ENCODE measurements at places on chromosomes 1 and 21.

- DNase-seq = no peak
Observed at GRCh38 chr21:43925096-43925481, 60.1 kb downstream of the AGPAT3 start.

GRCh38 chr21:26818906-26819305 lies 26.3 kb downstream of the ADAMTS1 start:
- no peak for DNase-seq

GRCh38 chr21:32055305-32055704 lies 182.5 kb downstream of the HUNK start:
- DNase-seq = no peak

DNA sequence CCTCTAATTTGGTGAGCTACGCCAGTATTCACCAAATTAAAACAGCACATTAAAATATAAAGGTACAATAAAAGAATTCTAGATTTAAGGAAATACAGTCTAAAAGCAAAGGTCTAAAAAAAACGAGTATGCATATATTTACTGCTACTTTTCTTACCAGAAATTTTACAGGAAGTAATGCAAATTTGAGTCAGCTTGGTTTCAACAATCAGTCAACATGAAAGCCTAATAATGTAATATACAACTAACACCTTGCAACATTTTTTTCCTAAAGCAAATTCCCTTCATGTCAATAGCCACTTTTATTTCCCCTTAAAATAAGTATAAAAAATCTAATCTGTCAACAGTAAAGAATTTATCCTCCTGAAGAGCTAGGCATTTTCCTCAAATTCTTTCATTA lies 11.9 kb downstream of the PTP4A2 start:
- DNase-seq = peak; percentile 69

DNA sequence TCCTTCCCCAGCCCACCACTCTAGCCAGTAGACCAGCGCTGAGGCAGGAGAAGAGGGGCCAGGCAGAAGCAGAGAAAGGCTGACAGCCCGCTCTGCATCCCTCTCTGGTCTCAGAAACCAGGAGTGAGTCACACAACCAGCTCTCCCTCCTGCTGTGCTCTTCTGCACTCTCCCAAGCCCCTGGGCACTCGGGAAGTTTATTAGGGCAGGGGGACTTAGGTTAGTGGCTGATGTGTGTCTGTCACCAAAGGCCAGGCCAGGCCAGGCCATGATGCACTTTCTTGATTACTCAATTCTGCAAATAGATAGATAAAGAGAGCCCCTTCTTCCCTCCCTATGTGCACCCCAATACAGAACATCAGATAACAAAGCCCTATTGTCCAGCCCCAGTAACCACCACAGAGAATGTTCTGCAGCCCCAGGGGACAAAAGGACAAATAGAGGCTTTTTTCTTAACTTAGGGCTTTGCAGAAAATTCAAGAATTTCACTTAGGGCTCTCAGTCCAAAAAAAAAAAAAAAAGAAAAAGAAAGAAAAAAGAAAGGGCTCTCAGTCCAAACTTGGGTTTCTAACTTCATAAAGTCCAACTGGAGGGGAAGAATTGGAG lies 52.9 kb upstream of the CNTN2 start:
- no peak for DNase-seq

GRCh38 chr1:67741736-67742135 lies 56.7 kb downstream of the GADD45A start:
- no peak for DNase-seq

GRCh38 chr1:156750191-156750672 lies 1.2 kb downstream of the HDGF start:
- DNase-seq = peak; percentile 51

DNA sequence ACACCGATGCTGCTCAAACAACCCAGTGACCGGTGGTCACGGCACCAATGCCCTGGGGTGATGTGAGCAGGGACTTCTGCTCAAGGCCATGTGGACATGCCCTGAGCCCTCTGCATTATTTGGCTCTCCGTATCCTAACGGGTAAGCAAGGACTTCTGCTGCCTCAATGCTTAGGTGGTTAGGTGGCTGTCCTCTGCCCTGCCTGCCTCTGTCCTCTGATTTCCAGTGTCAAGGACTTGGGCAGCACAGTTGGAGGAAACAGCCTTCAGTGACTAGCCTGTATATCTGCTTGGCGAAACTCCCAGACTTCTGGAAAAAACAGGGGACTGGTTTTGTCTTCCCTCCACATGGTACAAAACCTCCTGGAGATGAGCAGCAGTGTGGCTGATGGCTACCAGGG lies 34.5 kb downstream of the DNAJC11 start:
- no peak for DNase-seq

DNA sequence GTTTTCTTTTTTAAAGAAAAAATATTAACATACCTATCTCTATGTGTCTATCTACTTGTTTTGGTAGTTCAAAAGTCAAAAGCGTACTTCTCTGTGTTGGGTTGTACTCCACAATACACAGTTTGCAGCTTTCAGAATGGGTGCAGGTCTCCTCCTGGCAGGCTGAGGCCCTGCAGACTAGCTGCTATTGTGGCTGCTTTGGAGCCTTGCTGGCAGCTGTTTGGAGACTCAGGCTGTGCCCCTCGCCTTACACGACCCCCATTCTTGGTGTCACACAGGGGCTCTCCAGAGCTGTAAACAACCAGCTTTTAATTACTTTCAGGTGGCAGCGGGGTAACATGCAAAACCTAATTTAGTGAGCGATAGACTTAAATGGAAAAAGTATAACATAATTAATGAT lies 160.4 kb downstream of the DSCAM start:
- no peak for DNase-seq
